Left renal pelvis (tissue), 4 donors: ENCODE measurements at places on chromosomes 1 and 21.

DNA sequence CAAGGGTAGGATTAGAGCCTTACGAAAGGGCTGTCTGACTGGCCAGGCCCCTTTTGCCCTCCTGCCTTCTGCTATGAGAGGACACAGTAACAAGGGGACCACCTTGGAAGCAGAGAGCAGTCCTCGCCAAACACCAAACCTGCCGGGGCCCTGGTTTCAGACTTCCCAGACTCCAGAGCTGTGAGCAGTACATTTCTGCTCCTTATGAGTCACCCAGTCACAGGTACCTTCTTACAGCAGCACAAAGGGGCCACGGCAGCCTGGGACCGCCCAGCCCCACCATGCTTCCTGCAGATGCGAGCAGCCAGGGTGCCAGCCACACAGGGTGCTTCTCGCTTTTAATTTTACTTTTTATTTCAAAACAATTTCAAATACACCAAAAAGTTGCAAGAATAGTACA, 17.2 kb upstream of the POFUT2 start:
- no peak for DNase-seq

GRCh38 chr1:116228511-116228910, 117.3 kb downstream of the MAB21L3 start:
- DNase-seq, result no peak

DNA sequence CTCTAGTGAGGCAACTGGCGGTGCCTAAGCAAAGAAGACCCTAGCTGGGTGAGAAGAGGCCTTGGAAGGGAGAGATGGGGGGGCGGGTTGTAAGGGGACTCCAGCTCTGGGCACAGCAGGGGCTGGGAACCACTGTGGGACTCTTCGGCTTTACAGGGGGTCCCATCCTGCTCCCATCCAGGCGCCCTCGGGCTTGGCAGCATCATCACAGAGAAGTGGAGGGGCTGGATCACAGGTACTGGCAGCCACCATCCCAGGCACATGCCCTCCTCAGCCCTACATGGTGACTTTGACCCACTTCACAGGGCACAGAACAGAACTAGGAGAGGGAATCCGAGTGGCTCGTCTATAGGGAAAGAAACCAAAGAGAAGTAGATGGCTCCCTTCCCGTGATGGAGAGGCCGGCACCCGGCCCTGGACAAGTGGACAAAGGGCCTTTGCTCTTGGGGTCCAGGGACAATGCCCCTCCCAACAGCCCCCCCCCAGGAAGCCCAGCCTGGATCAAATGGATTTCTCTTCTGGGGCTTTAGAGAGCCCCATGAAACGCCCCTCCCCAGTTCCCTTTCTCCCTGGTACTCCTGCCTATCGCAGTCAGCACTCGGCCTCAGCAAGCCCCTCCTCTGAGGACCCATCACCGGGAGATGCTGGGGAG, 54.0 kb upstream of the ECE1 start:
- DNase-seq, result no peak

DNA sequence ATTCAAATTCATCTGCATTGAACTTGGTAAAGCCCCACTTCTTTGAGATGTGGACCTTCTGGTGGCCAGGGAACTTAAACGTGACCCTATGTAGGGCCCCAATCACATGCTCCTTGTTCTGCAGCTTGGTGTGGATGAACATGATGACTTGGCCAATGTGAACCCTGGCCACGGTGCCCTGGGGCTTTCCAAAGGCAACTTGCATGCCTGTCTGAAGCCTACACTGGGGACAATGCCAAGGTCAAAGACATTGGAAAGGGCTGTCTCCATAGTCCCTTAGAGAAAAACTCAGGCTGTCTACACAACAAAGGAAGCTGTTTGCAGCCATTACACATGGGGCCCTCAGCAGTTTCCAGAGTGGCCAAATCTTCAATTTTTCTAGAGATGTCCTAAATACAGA, 8.9 kb upstream of the VPS13D start:
- DNase-seq, result no peak

- DNase-seq, result no peak
Measured at GRCh38 chr1:53057127-53057526, 4.9 kb upstream of the PODN start.

- DNase-seq, result no peak
Measured at GRCh38 chr1:22258698-22259097, 115.8 kb upstream of the WNT4 start.

- DNase-seq, result no peak
Measured at GRCh38 chr1:32496127-32496526, 31.3 kb downstream of the ZBTB8B start.

GRCh38 chr21:40242586-40243265, 375.5 kb downstream of the PCP4 start:
- no peak for DNase-seq

GRCh38 chr1:54396261-54396933, 9.8 kb downstream of the SSBP3 start:
- DNase-seq, result no peak
